ENCODE measurements at places on chromosomes 2 and 18. TPM values are rescaled to one million over a fixed set of nuclear protein-coding genes. Genes with fewer than 3 reads are reported as not detected.

GRCh38 chr2:157442191-157442590 is 1.7 kb downstream of the CYTIP start:
- DNase-seq = no peak

- no peak for DNase-seq
Measured at GRCh38 chr2:219124381-219125110, 36.1 kb downstream of the NHEJ1 start.

DNA sequence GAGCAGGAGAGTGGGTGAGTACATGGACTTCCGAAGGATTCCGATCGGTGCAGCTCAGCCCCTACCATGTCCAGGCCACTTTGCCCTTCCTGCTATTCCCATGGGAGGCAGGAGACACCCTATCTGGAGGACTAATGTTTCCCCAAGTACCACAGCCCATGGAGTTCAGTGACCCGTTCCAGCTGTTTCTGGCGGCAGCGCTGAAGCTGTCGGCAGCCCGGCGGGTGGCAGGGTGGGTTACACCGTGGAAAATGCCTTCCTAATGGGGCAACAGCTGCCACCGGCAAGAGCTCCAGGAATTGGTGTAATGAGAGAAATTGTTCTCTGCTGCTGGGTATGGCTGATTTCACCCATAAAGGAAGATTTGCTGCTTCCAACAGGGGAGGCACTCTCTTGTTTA is 98.3 kb downstream of the MYCN start:
- DNase-seq = no peak

GRCh38 chr18:79829136-79829854 is 31.6 kb downstream of the KCNG2 start:
- DNase-seq = no peak

CXXC1 gene
- 60.2 TPM for total RNA-seq

- no peak for DNase-seq
Measured at GRCh38 chr2:231034291-231034882, 2.9 kb upstream of the C2orf72 start.

DNA sequence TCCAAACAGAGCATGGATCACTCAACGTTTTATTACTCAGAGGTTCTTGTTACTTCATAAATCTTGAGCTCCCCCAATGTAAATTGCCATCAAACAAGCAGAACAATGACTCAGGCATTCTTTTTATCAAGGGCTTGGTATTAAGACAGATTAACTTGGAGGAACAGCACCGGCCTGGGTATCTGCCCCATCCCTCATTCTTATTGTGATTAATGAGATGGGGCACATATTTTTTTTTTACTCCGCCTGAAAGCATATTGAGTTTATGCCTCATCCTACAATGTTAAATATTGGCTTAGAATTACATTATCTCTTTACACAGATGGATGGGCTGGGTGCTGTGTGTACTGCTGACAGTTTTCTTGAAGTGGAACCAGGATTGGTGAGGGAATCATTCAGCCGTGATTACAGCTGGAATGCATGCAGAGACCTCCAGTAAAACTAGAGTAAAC is 387.3 kb downstream of the CLIP4 start:
- no peak for DNase-seq

DNA sequence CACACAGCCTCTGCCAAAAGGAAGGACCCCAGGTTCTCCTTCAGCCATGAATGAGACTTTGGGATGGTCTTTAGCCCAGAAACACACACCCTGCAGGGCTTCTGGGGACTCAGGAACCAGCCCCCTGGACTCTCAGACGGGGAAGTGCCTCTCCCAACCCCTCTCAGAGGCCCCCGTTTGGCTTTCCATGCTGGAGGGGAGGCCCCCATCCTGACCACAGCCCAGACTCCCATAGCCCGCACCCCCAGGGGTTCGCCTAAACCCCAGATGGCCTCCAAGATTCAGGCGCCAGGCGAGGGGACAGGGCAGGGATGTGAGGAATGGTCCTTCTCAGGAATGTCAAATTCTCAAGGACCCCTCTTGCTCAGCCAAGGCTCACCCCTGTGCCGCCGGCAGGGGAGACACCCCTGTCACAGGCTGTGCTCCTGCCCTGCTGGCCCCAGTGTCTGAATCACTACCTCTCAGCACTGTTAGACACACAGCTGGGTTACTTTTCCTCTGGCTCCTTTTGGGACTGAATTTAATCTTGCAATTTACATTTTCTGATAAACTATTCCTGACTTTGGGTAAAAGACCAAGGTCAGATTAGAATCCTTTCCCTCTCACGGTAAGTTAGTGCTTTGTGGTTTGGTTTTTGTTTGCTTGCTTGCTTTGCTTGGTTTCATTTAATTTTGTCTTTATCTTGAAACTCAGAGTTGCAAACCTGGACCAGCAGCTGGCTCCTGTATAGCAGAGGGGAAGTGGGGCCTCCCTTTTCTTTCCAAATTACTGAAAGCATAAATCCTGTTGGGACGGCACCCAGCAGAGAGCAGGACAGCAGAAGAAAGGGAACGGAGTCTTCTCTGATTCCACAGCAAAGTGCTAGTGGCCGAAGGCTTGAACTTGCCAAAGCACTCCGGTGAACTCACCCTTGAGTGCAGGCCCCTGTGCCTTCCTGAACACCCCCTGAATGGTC is 198.9 kb upstream of the RAB6C start:
- DNase-seq = no peak

GRCh38 chr2:62344472-62344871 is 148.6 kb downstream of the B3GNT2 start:
- no peak for DNase-seq

DNA sequence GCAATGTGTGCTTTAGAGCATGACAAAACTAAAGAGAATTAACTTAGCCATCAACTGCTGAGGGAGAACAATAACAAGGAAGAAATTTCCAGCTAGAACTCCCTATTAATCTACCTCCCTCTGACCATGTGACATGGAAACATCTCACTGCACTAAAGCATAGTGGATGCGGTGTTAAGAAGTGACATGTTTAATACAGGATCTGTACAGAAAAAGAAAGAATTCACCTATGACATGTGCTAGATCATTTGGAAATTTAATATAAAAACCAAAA is 202.3 kb upstream of the KLHL14 start:
- DNase-seq = no peak

DNA sequence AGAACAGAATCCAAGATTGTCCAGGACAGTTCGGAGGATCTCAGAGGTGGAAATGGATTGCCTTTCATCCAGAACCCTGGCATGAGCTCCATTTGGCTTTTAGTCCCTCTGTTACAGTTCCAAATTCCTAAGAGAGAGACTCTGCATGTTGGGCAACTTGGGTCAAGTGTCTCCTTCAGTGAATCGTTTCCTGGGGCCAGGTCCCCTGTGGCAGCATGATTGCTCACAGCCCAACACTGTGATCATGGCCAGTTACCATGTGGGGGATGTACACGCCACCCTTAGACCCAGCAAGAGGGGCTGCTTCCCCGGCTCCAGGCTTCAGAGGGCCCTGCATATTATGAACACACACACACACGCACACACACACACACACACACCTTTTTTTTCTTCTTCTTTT is 118.6 kb upstream of the GLI2 start:
- DNase-seq = no peak

- no peak for DNase-seq
Measured at GRCh38 chr2:39150890-39151497, 30.1 kb upstream of the SOS1 start.

GAREM1 gene
- 10.3 TPM for total RNA-seq

GRCh38 chr2:220569112-220569897 is 941.9 kb downstream of the SLC4A3 start:
- DNase-seq = no peak

GRCh38 chr18:22272242-22272641 is 102.9 kb downstream of the GATA6 start:
- no peak for DNase-seq

DNA sequence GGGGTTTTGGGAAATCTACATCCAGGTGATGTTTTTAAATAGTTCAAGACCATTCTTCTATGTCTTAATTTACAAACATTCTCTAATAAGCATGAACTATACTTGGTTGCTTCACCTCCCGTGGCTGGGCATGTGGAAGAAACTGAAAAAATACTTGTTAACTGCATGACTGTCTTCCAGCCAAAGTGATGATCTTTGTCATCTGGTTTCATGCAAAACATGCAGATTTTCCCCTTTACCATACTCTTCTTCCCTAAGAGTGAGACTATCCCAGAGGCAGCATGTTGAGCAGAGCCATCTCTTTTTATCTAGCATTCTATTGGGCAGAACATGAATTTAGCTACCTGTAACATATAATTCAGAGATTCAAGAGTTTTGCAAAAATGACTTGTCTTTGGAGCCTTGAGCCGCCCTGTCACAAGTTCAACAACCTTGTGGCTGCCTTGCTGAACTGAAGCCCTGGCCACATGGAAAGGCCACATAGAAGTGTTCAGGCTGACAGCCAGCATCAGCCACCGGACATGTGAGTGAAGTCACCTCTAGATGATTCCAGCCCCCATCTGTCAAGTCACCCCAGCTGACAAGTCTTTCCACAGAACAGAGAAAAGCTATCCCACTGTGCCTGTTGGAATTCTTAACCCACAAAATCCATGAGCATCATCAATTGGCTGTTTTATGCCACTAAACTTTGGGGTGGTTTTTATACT is 142.8 kb downstream of the ANKRD44 start:
- DNase-seq = no peak

DNA sequence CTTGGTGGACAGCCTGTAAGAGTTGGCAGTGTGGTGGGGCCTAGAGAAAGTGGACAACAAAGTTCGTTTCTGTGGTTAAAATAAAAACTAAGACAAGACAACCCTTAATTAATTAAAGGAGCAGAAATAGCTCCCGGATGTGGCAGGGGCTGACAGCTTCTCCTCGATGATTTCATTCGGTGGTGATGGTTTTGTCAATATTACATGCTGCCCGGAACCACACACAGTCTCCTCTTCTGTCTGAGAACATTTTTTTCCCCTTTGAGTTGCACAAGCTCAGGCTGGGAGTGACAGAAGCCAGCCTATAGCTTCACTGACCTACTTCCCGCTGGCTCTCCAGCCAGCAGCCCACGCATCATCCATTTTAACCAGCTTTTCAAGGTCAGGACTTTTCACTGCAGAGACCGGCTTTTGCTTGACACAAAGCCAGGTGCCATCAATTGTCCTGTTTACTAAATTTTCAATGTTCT is 378.8 kb downstream of the SLC4A3 start:
- DNase-seq = no peak

ANKAR gene
- 10.3 TPM for total RNA-seq

DNA sequence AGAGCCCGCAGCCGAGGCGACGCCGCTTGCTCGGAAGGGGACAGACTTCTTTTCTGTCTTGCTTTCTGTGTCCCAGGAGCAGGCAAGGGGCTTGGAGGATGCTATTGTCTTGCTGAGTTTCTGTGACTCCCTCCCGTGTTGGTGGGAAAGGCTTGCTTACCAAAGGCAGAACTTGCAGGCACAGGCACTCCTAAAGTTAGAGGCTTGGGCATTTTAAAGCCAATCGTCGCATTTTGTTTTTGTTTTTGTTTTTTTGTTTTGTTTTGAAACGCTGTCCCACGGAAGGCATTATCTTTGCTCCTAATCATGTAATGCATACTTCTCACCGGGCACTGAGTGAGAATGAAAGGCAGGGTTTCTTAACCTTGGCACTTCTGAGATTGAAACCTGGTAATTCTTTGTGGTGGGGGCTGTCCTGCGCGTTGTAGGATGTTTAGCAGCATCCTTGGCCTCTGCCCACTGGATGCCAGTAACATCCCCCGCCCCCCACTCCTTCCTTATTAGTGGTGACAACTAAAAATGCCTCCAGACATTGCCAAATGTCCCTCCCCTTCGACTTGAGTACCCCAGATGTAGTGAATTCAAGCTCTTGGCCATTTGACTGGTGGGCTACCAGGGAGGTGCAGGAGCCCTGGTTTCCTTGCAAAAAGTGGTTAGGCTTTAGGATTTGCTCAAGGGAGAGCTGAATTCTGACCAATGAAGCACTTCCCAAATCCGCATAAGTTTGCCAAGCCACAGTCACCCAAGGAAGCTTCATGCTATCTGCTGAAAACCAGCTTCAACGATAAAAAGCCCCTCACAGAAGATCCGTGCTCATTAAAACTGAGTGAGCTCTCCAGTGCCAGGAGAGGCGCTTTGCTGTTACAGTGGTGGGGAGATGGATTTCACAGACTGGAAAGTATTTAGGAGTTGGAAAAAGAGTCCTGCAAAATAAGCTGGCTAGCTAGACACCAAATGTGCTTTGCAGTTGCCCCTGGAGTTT is 1.2 kb downstream of the ANTXR1 start:
- DNase-seq = no peak
